ENCODE measurements at places on chromosomes 7 and 10. TPM values are rescaled to one million over a fixed set of nuclear protein-coding genes. Genes with fewer than 3 reads are reported as not detected.

Gene PPP1R3C
- 29.1 TPM for total RNA-seq

Gene HOXA9
- total RNA-seq: 7.4 TPM

Gene PRSS2
- total RNA-seq: 1.9 TPM

Gene OR2A5
- not detected for total RNA-seq

Gene CSGALNACT2
- total RNA-seq: 31.8 TPM

Gene EPHA1
- total RNA-seq: not detected

Gene BEND7
- total RNA-seq: 10.1 TPM

Gene KIF20B
- 7.7 TPM for total RNA-seq

Gene DBF4
- 4.9 TPM for total RNA-seq

Gene C7orf33
- total RNA-seq: not detected

Gene FRG2B
- total RNA-seq: not detected

Gene SLC39A12
- total RNA-seq: 0.32 TPM

Gene NUTM2E
- 0.46 TPM for total RNA-seq

Gene CTAGE4
- 0.29 TPM for total RNA-seq

Gene KIF11
- total RNA-seq: 1.1 TPM

Gene HERC4
- 50.4 TPM for total RNA-seq

Gene FAM149B1
- total RNA-seq: 18.7 TPM
